ENCODE measurements at places on chromosomes 5 and 9.

GRCh38 chr5:65268525-65268924 lies 213.2 kb downstream of the ADAMTS6 start:
- no peak for DNase-seq

DNA sequence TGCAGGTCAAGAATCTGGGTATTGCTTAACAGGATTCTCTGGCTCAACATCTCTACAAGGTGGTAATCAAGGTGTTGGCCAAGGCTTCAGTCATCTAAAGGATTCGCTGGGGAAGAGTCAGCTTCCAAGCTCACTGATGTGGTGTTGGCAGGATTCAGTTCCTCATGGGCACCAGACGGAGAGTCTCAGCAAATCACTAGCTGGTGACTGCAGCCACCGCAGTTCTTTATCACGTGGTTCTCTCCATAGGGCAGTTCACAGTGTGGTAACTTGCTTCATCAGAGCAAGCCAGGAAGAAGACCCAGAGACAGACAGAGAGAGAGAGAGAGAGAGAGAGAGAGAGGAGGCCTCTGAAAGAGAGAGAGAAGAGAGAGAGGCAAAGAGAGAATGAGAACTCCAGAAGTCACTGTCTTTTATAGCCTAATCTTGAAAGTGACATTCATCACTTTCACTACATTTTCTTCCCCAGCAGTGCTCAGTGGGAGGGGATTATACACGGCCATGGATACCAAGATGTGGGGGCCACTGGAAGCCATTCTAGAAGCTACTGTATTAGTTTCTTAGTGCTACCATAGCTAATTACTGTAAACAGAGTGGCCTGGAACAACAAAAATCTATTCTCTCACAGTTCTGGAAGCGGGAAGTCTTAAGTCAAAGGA lies 109.2 kb upstream of the SMIM23 start:
- DNase-seq = no peak

DNA sequence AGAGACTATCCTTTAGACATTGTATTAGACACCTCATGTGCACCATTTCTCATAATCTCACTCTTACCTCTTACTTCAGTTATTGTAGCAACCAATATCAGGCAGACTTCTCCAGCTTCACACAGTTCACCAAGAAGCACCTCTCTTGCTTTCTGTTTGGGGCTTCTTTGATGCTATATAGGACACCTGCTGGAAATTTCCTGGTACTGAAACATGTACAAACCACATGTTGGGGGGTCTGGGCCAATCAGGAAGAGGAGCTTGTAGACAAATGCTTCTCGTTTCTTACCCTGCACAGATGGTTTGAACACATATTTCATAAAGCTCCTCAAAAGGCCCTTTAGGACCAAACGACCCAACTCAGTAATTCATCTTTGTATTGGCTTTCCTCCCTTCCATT lies 212.1 kb downstream of the IZUMO3 start:
- DNase-seq = no peak

DNA sequence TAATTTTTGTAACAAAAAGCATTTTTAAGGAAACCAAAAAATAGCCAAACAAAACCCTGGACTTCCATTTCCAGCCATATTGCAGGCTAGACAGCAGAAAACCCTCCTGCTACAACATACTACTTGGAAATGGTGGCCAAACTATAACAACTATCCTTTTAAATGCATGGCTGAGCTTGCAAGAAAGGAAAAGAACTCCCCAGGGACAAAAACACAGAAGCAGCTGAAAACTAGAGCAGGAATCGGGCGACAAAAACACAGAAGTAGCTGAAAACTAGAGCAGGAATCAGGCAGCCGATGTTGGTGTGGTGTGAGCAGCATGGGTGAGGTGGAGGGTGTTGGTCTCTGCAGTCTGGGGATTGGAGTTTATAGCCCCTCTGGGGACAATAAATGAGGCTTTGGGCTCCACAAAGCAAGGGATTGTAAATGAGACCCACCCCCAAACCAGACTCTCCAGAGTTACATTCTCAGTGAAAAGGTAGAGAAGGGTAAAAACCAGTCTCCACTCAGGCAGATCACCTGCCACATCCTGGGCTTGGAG lies 95.2 kb downstream of the C9orf50 start:
- no peak for DNase-seq

- DNase-seq = no peak
Observed at GRCh38 chr5:53109056-53109442, 508 bp downstream of the MOCS2 start.

- peak; percentile 37 for DNase-seq
Observed at GRCh38 chr5:56270568-56271392, 37.6 kb upstream of the ANKRD55 start.

GRCh38 chr5:177594071-177594470 lies 2.1 kb downstream of the TMED9 start:
- DNase-seq = no peak

GRCh38 chr9:127139071-127139731 lies 16.8 kb upstream of the ANGPTL2 start:
- no peak for DNase-seq

- DNase-seq = no peak
Observed at GRCh38 chr5:72206160-72206559, 98.9 kb downstream of the MAP1B start.

DNA sequence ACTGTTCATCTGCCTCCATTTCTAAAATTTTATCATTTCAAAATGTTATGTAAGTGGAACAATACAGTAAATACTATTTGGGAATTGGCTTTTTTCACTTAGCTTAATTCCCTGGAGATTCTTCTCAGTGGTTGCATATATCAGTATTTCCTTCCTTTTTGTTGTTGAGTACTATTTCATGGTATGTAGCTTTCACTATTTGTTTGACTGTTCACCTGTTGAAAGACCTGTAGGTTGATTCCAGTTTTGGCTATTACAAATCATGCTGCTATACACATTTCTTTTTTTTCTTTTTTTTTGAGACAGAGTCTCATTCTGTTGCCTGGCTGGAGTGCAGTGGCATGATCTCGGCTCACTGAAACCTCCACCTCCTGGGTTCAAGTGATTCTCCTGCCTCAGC lies 33.0 kb upstream of the PWWP2A start:
- DNase-seq = no peak

DNA sequence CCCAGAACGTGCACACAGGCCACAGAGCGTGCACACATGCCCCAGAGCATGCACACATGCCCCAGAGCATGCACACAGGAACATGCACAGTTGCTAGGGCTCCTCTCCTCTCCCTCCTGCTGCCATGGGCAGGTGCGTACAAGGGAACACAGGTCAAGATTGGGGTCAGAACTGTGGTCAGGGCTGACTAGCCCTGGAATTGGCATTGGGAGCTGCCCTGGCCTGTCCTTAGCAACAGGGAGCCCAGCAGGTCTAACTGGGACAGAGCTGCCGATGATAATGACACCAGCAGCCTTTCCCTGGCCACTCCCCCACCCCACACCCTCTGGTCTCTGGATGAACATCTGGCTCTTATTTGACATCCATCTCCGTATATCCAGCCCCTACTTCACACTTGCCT lies 8.0 kb downstream of the PCDH1 start:
- DNase-seq = no peak

GRCh38 chr5:173451031-173451430 lies 122.8 kb upstream of the STC2 start:
- DNase-seq = no peak

GRCh38 chr5:16067415-16067814 lies 112.2 kb downstream of the MARCHF11 start:
- DNase-seq = no peak

GRCh38 chr9:130992682-130993032 lies 16.3 kb upstream of the LAMC3 start:
- DNase-seq = no peak

DNA sequence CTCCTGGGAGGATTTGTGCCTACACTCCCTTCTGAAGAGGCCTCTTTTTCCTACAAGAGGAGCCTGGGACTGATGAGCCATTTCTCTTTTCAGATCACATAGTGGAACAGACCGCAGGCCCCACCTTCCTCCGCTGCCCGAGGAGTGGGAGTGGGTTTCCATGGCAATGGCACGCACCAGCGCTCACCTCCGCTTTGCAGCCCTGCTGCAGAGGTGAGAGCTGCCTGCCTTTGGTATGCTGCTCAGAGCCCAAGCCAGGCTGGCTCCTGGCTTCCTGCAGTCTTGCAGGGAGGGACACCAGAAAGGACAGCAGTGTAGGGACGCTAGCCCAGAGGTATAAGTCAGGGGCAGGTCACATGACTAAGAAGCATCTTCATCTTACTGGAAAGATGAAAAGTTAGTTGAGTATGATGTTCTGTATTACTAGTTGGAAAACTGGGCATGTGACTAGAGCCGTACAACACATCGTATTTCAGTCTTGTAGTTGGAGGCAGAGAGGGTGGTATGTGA lies 12.4 kb downstream of the PTTG1 start:
- no peak for DNase-seq

- no peak for DNase-seq
Observed at GRCh38 chr5:74288448-74289108, 351.9 kb downstream of the ENC1 start.

DNA sequence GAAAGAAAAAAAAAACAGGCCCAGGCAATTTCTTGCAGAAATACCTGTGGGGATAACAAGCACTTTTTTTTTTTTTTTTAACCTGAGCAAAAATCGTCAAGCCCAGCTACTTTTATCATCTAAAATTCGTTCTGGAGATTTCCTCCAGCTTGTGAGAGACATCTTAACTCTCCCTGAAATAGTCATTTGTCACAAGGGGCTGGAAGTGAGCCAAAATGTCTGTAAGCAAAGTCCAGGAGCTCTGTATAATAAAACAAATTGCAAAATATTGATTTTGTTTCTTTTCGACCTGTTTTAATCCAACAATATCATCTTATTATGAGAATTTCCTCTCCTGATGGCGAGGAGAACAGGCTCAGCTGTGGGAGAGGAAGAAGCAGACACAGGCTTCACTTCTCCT lies 168.4 kb downstream of the TTLL11 start:
- no peak for DNase-seq

DNA sequence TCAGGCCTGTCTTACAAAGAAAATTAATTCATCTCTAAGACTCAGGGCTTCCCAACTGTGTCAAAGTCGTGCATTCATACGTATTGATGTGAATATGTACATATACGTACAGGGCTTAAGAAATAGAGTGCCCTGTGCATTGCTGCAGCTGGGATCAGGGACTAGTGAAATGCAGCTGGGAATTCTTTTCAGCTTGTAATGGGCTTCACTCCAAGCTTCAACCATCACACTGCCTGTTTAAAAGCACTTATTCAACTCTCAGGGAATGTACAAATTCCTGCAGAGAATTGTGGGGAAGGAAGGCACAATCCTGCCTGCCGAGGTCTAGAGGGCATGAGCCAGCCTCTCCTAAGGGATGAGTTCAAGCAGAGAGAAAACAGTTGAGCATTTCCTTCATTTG lies 59.6 kb upstream of the MAN2A1 start:
- DNase-seq = no peak

GRCh38 chr9:124493794-124494479 lies 13.3 kb downstream of the NR5A1 start:
- no peak for DNase-seq

DNA sequence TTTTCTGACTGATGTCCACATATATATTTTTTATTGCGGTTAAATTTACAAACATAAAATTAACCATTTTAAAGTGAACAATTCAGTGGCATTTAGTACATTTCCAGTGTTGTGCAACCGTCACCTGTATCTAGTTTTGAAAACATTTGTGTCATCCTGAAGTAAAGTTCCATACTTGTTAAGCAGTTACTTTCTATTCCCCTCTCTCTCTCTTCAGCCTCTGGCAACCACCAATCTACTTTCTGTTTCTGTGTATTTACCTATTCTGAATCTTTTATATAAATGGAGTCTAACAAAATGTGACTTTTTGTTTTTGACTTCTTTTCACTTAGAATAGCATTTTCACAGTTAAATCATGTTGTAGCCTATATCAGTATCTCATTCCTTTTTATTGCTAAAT lies 480.1 kb upstream of the SMARCA2 start:
- no peak for DNase-seq

GRCh38 chr9:35609001-35609819 lies 4.1 kb downstream of the TESK1 start:
- DNase-seq = no peak

GRCh38 chr5:140420665-140421361 lies 19.2 kb downstream of the ANKHD1 start:
- no peak for DNase-seq

- no peak for DNase-seq
Observed at GRCh38 chr5:137735555-137736284, at the start of gene KLHL3. Gene KLHL3, minus strand, starts transcription at chr5:137736089. Its CDS starts 443 bp downstream, at chr5:137735646.

DNA sequence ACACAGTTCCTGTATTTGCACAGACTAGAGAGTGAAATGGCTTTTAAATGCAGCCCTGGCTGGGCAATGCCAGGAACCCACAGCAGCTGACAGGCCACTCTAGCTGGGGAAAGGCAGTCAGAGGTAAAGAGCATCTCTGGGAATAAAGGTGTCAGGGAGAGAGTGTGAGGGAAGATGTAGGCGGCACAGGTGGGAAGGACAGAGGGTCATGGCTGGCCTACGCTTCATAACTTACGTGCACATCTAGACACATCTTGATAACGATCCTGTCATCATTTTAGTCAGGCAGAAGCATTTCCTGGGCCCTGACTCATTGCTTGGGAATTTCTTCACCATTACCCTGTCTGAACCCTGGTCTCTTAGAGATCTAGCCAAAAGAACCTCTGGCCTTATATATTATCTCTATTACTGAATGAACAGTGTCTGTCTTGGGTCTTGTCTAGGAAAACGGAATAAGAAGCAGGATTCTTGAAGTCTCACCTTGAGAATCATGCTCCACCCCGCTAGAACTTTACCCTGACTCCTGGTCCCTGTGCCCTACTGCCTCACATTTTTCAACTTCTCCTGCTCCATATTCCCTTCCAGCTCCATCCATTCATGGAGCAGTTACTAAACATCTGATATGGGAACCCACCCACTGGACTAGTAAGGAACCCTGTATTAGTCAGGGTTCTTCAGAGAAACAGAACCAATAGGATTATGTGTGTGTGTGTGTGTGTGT lies 106.4 kb upstream of the ELL2 start:
- no peak for DNase-seq

DNA sequence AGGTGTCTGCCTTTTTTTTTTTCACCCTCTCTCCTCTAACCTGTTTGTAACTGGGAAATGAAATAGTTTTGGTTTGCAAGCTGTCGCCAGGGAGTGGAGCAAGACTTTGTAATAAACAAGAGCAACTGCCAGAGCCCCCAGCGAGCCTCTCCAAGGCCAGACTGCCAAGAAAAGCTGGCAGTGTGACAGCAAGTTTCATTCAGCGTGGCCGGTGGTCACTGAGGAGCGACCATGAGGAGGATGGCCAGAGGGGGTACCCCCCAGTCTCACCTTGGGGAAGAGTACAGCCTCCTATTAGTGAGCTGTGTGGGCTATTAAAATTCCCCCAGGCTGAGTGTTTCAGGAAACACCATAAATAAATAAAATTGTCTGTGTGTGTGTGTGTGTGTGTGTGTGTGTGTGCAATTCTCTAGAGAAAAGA lies 49.9 kb downstream of the ZFAND5 start:
- DNase-seq = no peak

- no peak for DNase-seq
Observed at GRCh38 chr5:17910318-17910717, 276.1 kb downstream of the TAF11L14 start.

GRCh38 chr5:110925398-110925797 lies 146.1 kb upstream of the TSLP start:
- no peak for DNase-seq

Measured in stimulated activated CD8-positive, alpha-beta memory T cell treated with anti-CD3 and anti-CD28 coated beads, Interleukin-4, amount 100 ng/mL, for 4 hours (primary cell).